ENCODE measurements at places on chromosomes 1 and 21. TPM values are rescaled to one million over a fixed set of nuclear protein-coding genes. Genes with fewer than 3 reads are reported as not detected.

DNA sequence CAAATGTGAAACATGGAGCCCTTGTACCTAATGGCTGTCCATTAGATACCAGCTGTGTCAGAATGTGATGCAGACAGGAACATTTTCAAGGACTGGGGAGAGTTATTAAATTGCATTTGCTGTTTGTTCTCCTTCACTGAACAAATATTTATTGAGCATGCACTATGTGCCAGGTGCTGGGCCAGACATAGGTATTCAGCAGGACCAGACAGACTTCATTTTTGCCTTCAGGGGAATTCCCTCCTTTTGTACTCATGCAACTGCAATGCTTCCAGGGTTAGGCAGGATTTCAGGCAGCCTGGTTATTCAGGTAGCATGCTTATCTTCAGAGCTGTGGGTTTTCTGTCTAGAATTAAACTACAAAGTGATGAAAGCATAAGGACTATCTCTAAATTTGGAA is 64.2 kb upstream of the SMYD2 start:
- DNase-seq: no peak

DNA sequence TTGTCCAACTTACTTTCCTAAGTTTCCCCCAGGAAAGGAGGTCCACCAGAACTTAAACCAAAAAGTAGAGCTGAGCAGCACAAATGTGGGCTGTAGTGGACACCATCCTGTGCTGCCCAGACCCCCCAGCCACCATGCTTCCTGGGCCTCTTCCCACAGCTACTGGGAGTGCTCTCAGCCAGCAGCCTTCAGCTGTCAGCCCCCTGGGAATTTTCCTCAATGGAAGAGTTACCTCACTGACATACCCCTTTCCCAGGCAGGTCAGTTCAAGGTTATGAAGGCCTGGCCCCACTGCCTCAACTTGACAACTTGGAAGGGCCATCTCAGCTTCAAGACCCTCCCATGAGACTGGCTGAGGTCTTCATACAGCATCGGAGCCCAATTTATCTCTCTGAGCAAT is 47.7 kb downstream of the CDCP2 start:
- DNase-seq: no peak

GRCh38 chr1:172601046-172601630 is 57.8 kb upstream of the FASLG start:
- DNase-seq: no peak

GRCh38 chr1:44819196-44819607 is 10.9 kb downstream of the BTBD19 start:
- DNase-seq: no peak

GRCh38 chr1:156571919-156572662 is at the start of gene IQGAP3:
Gene IQGAP3, minus strand, starts transcription at chr1:156572565. Its CDS starts 36 bp downstream, at chr1:156572529.
- DNase-seq: peak; percentile 86

- DNase-seq: no peak
These were observed 3.2 kb downstream of the C1orf226 start for GRCh38 chr1:162384601-162385279.

DNA sequence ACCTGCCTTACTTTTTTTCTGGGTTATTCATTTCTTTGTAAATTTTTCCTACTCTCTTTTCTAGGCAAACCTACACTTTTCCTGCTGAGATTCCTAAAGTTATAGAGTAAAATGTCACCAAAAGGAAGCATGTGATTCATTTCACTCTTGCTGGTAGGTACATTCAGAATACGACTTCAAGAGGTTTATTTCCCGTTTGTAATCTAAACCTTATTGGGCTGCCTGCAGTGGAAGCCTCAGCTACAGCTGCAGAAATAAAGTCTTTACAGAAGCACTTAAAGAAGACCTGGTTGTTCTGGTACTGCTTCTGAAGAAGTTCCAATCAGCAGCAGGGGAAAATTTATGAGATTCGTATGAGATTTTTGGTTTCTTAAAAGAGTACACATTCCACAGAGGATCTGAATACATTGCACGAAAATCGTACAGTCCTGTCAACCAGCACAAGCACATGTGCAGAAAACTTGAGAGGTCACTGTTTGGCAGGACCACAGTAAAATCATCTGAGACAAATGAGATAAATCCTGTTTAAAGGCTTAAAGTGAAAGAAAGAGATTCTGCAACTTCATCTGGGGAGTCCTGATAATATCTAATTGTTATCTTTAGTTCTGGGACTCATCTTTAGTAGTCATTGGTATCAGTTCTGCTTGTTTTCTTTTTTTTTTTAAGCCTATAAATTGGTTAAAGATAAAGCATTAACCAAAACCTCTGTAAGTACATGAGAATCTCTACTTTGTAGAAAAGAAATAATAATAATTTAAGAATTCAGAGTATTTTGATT is 109.9 kb upstream of the ADGRL2 start:
- no peak for DNase-seq

The SH2D1B gene
- not detected for total RNA-seq

The NUDT17 gene
- total RNA-seq: 2.2 TPM

The C4BPB gene
- total RNA-seq: 3.2 TPM

The KPRP gene
- not detected for total RNA-seq

The MMEL1 gene
- total RNA-seq: 3.7 TPM

Measured in activated CD8-positive, alpha-beta T cell treated with anti-CD3 and anti-CD28 coated beads, Interleukin-2, amount 10 ng/mL, durations not matched to agents 7 days and 5 days (primary cell).